ENCODE measurements at places on chromosomes 16 and 17.

DNA sequence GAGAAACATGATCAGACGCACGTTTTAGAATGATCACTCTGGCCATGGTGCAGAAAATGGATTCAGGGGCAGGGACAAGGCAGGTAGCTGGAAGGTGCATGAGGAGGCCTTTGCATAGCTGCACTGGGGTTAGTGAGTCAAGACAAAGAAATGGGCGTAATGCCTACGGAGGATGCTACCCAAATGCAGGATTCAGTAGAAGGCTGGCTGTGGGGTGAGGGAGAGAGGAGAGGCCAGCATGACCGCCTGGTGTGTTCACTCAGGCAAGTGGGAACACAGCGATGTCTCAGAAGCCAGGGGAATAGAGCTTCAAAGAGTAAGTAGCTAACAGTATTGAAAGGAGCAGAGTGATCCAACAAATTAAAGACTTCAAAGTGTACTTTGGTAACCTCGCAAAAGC lies 31.2 kb downstream of the PMP22 start:
- no peak for DNase-seq

GRCh38 chr16:89827383-89828198 lies 684 bp upstream of the SPIRE2 start:
- no peak for DNase-seq

DNA sequence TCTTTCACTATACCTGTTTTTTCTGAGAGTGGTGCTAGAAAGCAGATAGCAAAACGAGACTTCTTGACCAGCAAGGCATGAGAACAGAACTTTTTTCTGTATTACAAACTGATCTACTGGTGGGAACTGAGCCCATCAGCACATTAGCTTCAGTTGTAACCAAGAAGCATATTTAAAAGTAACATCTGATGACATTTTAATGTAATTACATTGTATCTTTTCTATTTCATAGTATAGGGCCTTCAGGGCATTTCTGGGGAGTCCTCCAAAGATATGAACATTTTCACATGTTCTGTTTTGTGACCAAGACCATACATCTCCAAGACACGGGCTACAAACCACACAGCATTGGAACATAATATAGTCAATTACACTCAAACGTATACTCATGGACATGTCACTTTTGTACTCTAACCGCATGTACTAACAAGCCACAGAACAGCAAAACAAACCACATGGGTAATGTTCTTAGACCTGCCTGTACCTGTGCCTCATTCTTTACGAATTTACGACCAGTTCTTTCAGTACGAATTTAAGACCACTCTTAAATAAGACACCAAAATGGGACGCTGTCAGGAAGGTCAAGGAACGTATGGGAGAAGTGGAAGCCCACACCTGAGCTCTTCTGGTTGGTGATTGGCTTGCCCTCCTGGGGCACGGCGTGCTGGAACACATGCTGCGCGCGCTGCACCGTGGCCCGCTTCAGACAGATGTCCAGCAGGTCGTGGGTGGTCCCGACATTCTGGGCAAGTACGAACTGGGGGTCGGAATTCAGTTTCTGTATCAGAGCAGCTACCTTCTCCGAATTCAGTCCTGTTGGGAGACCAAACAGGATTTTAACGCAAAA lies 825 bp downstream of the BLMH start:
- DNase-seq, result peak; percentile 35

DNA sequence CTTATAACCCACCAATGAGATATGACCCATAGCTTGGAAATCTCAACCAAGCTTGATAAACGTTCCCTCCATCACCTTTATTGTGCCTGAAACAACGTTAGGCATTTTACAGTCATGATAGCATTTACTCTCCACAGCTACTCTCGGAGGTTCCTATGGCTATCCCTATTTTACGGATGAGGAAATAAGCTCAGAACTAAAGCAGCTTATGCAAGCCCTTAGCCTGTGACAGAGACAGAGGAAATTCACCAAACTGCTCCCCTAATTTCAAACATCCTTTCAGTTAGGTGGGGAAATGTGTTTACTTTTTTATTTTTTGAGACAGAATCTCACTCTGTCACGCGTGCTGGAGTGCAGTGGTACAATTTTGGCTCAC lies 18.7 kb downstream of the DCUN1D3 start:
- DNase-seq, result no peak

DNA sequence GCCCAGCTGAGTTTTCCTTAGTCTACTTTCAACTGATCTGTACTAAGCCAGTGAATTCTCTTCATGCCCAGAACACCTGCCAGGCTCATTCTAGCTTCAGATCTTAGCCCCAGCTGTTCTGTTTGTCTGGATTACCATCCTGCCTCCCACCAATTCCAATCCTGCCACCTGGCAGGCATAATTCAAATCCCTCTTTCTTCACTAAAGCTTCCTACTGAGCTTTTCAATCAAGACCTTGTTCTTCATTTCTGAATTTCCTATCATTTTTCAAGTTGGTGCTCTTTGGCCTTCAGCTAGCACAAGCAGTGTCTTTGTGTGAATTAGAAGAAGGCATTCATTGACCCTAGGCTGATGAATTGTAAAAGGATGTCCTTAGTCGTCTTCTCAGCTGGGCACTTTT lies 357.6 kb downstream of the UTP18 start:
- no peak for DNase-seq

GRCh38 chr16:10967986-10968385 lies 23.6 kb downstream of the CLEC16A start:
- DNase-seq, result no peak

GRCh38 chr16:56203052-56203451 lies 11.8 kb downstream of the GNAO1 start:
- peak; percentile 75 for DNase-seq

GRCh38 chr16:67246756-67247191 lies 507 bp downstream of the FHOD1 start:
- DNase-seq, result peak; percentile 60

DNA sequence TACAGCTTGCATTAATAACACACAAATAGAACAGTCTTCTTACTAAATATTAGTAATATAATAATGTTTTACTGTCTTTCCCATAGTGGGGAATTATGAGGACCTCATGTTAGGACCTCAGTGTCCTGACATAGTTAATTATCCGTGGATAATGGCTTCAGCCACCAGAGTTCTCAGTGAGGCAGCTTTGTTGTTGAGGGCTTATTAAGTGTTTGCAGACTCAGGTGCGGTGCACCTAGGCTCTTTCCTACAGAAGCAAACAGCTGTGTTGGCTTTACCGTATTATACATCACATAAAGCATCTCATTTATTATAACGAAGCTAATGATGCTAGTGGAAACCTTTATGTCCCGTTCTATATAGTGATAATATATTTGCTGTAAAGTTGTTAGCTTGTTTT lies 246.7 kb downstream of the FTO start:
- no peak for DNase-seq
